ENCODE measurements at places on chromosomes 3 and 15.

DNA sequence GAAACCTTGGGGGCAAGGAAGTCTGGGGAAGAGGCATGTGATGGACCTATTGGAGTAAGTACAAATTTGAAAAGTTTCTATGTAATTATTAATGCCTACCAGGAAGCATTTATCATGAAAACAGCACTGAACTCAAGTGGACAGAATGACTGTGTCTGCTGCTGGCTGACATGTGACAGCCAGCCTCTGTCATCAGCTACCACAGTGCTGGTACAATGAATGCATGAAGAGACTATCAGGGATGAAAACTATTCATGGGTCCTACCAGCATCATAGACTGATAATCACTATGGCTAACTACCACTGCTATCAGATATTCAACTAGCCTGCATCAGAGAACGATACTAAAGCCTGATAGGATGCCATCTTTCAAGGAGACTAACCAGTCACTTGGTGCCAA, 193.5 kb downstream of the RAP2B start:
- no peak for DNase-seq

DNA sequence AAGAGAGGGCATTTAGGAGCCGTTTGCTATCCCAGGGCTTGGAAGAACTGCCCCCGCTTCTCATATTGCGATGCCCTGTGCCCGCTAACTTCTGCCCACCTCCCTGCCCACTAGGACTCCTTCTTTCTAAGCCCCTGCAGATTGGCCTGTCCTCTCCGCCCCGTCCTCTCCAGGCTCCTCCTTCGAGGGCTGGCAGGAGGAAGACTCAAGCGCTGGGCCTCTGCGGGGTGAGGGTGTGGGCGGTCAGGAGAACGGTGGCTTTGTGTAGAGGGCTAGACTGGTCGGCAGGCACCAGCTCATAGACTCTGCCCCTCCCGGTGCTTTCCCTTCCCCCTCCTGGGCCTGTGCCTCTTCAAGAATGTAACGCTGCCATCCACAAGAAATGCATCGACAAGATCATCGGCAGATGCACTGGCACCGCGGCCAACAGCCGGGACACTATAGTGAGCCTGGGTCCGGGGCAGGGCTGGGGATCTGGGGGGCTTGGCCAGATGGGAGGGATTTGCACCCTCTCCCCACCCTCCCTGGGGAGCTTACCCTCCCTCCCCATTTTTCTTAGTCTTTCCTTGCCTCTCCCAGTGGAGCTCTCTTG, 21.9 kb downstream of the PRKCD start:
- DNase-seq, result no peak

DNA sequence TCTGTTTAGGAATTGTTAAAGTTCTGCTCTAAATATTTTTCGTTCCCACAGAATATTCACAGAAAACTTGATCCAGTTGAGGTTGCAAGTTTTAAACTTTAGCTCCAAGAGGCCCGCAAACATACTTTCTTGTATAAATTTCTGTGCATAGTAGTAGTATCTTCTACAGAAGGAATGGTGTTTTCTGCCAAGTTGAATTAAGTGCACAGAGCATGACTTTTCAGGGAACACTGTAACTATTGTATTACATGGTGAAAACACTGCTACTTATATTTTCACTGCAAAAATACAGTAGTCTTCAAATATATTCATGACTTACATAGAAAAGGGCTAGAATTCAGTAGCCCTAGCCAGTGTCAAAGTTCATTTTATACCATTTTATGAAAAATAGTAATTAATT, 67.0 kb downstream of the SUCNR1 start:
- no peak for DNase-seq

DNA sequence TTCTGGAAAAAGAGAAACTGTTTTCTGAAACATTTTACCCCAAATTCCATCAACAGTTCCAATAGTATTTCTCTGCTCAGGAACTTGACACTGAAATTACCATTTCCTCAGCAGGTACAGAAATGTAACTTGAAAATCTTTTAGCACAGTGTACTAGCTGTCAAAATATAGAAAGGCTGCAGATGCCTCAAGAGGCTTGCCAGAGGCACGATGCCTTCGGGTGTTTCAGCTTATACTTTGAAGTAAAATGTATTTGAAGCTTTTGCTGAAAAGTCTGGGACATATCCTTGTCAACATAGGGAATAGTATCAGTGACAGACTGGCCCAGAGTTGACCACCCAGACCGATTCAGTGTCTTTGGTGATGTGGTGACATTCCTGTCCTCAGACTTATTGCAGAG, 154.4 kb upstream of the CHRM5 start:
- DNase-seq, result no peak

DNA sequence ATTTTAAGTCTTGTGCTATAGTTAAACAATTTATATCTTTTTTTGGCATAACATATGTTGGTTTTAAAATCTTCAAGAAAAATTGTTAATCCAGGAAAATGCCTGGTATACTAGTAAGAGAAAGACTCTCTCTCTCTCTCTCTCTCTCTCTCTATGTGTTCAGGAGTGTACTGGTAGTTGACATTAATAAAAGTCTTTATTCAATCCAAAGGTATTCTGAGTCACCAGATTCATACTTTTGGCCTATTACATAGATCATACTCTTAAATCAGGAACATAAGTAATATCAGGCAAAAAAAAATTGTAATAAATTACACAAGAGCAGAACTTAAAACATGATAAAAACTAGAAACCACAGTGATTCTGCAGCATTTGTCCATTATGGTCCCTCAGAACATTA, 70.2 kb downstream of the TFG start:
- no peak for DNase-seq

GRCh38 chr3:112582244-112582874, 20.5 kb downstream of the SLC35A5 start:
- DNase-seq, result peak; percentile 35

GRCh38 chr3:136708333-136708985, 43.7 kb downstream of the STAG1 start:
- no peak for DNase-seq

- DNase-seq, result peak; percentile 84
These were observed 23.4 kb downstream of the NCEH1 start for GRCh38 chr3:172687501-172687900.

GRCh38 chr3:18546632-18547031, 121.5 kb upstream of the SATB1 start:
- no peak for DNase-seq

GRCh38 chr3:177812492-177812891, 615.2 kb upstream of the TBL1XR1 start:
- DNase-seq, result no peak

DNA sequence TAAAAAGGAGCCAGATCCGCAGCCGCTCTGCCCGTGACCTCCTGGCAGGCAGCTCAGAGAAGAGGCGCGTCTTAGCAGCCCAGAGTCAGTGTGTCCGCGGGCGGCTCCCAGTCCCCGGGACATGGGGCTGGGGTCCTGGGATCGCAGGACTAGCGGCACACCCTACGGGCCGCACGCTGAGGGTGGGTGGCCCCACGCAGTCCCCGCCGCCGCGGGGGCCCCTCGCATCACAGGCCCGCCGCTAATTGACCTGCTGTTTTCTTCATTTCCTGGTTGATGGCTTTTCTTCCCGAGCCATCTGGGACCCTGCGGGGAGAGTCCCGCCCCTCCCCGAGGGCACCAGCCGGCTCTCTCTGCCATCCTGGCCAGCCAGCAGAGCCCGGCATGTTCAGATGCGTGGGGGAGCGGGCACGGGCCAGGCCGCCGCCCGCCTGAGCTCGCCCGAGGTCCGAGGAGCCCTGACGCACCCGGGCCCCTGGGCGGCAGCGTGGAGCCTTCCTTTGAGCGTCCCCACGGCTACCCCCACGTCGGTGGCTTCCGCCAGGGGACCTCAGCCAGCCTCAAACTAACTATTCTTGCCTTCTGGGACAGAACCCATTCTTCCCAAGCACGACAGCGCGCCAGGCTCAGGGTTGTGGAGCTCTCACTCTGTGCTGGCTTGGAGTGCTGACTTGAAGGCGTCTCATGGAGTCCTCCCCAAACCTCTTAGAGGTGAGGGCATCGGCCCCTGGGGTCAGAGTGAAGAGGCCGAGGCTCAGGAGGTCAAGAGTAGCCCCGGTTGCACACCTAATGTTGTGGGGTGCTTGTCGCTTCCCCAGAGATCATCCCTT, 34.6 kb upstream of the CACNA2D3 start:
- DNase-seq, result no peak

GRCh38 chr3:83523470-83524073, 1435.2 kb upstream of the CADM2 start:
- DNase-seq, result peak; percentile 49

DNA sequence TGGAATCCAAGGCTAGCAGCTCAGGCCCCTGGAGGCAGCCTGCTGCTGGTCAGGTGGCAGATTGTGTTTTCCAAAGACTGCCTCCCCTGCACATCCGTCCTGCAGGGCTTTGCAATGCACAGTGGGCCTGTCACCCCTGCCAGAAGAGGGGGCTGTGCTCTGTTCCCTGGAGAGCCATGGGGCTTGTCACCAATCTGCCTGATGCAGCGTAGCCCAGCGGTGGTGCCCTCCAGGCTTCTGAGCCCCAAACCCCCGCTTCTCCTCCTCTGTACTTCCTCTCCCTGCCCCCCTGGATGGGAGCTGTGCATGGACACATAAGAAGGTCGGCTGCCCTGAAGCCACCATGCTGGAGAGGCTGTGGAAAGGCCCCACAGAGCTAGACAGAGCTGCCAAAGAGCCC, 10.0 kb upstream of the PLXNA1 start:
- no peak for DNase-seq

DNA sequence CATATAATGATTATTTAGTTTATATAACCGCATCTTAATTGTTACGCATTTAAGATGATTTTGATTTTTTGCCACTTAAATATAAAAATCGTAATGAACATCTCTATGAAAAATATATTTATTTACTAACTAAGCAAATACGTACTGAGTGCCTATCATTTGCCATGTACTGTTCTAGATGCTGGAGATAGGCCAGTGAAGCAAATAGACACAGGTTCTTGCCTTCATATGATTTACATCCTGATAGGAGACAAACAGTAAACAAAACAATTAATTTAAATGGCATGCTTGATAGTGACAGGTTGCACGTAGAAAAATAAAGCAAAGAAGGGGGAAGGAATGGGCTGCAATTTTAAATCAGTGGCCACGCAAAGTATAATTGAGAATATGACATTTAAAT, 217.2 kb downstream of the KCNH8 start:
- DNase-seq, result no peak

DNA sequence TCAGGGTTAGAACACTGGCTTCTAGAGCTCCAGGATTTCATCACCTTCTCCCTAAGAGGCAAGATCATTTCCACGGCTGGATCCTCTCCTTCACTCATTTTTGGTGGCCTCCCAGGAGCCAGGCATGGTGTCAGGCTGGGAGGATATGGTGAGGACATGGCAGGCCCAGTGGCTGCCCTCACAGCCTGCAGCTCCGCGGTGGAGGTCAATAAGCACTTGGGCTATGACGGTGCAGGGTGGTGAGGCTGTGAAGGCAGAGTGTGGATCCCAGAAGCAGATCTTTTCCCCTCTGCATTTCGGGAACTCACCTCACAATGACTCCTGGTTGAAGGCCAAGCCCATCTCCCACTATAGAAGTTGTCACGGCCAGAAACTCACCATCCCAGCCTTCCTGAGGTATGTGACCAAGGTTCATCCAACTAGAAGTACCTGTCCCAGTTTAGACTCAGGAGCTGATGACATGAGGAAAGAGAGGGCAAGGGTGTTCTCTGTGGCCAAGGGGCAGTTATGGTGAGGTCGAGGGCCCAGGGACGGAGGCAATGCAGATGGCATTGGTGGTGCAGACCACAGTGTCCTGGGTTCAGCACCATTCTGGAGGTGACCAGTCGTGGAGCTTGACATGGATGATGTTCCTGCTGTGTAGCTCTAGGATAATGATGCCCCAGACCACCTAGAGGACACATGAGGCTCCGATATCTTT, 100.1 kb upstream of the SMAD3 start:
- DNase-seq, result no peak

DNA sequence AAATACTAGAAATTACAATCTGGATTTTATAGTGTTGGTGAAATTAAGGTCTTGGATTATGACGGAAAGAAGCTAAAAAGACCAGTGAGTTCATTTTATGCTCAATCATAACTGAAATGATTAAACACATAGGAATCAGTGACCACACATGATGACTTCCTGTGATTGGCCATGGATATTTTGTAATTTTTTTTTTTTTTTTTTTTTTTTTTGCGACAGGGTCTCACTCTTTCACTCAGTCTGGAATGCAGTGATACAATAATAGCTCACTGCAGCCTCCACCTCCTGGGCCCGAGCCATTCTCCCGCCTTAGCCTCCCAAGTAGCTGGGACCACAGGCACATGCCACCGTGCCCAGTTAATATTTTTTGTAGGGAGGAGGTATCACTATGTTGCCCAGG, 47.4 kb downstream of the PAQR5 start:
- DNase-seq, result no peak

DNA sequence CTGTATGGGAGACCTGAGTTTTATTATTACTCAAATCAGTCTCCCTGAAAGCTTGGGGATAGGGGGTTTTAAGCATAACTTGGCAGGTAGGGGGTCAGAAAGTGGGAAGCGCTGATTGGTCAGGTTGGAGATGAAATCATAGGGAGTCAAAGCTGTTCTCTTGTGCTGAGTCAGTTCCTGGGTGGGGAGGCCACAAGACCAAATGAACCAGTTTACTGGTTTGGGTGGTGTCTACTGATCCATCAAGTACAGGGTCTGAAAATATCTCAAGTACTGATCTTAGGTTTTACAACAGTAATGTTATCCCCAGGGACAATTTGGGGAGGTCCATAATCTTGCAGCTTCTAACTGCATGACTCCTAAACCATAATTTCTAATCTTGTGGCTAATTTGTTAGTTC, 17.8 kb upstream of the IQCF6 start:
- no peak for DNase-seq

DNA sequence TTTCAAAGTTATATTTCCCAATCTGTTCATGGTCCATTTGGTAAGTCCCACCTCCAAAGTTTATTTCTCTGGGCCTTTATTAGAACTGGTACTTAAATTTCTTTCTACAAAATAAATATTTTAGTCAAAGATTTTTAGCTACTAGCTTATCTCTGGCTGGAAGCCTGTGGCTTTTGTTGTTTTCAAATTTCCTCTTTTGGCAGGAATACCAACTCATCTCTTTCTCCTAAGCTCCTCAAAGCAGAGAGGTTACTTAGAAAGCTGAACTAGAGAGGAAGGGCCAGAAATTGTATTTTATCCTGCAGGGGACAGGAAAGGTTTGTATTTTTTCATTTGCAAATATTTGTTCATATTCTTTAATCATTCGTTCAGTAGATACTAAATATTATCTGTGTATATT, 227.8 kb downstream of the TBL1XR1 start:
- no peak for DNase-seq

GRCh38 chr3:146322216-146322817, 71.4 kb upstream of the PLSCR4 start:
- no peak for DNase-seq

- DNase-seq, result no peak
These were observed 35.7 kb downstream of the ST3GAL6 start for GRCh38 chr3:98798820-98799219.

- no peak for DNase-seq
These were observed 235.8 kb upstream of the ARHGEF26 start for GRCh38 chr3:153885359-153885758.

- DNase-seq, result no peak
These were observed 39.0 kb downstream of the TTC23 start for GRCh38 chr15:99210334-99210733.

- no peak for DNase-seq
These were observed 193.1 kb downstream of the XXYLT1 start for GRCh38 chr3:195077611-195078540.

GRCh38 chr3:120742849-120743365, 363 bp downstream of the GTF2E1 start:
- DNase-seq, result no peak

- no peak for DNase-seq
These were observed 12.5 kb upstream of the CMSS1 start for GRCh38 chr3:99805160-99805559.
